Fibroblast of the aortic adventitia (primary cell): ENCODE measurements at places on chromosomes 4 and X. TPM values are rescaled to one million over a fixed set of nuclear protein-coding genes. Genes with fewer than 3 reads are reported as not detected.

The HMX1 gene
- total RNA-seq = not detected in 2 replicates

The PTCHD1 gene
- total RNA-seq = under 0.01 and 0.08 TPM in 2 replicates

The GPRASP1 gene
- total RNA-seq = 2.5 and 11.5 TPM in 2 replicates

The HS6ST2 gene
- total RNA-seq = under 0.01 TPM in 1 of 2 replicates, not detected in the other

The C4orf36 gene
- 0.81 TPM in 1 of 2 replicates, not detected in the other for total RNA-seq
